G401 (cell line): ENCODE measurements at places on chromosomes 16 and 17. TPM values are rescaled to one million over a fixed set of nuclear protein-coding genes. Genes with fewer than 3 reads are reported as not detected.

Gene TMIGD1
- not detected in 2 replicates for total RNA-seq

Gene SPN
- 0.37 TPM in 1 of 2 replicates, not detected in the other for total RNA-seq

Gene SLC6A2
- total RNA-seq: not detected in 2 replicates

Gene ARHGAP23
- 2.4 and 6.4 TPM in 2 replicates for total RNA-seq

Gene KRT36
- not detected in 2 replicates for total RNA-seq

Gene HOXB6
- 0.92 and 2.0 TPM in 2 replicates for total RNA-seq

Gene SKAP1
- total RNA-seq: not detected in 2 replicates

Gene CLDN9
- not detected in 2 replicates for total RNA-seq

Gene ZNF287
- total RNA-seq: 2.6 and 7.6 TPM in 2 replicates

Gene TSPAN10
- 66.8 and 98.7 TPM in 2 replicates for total RNA-seq

Gene MARCHF10
- total RNA-seq: not detected in 2 replicates

Gene CD7
- 3.8 and 26.3 TPM in 2 replicates for total RNA-seq

Gene CCL11
- not detected in 2 replicates for total RNA-seq
